ENCODE measurements at places on chromosomes 11 and 22.

DNA sequence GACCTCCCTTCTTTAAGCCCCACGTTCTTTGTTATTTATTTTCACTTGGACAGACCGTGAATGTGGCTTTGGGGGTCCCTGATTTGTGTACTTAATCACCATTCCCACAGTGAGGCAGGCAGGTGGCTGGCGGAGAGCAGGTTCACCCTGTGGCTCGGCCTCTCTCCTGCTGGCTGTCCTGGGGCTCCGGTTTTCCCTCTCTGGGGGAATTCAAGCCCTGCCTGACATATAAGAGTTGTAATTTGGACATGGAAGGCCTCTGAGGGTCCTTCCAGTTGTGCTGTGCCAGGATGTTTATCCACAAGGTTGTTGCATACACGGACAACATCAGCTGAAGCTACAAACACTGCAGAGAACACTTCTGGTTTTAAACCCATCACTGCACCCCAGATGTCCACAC, 824.5 kb downstream of the TBC1D22A start:
- no peak for DNase-seq

- DNase-seq: no peak
Measured at GRCh38 chr11:116507849-116508695, 264.7 kb downstream of the BUD13 start.

DNA sequence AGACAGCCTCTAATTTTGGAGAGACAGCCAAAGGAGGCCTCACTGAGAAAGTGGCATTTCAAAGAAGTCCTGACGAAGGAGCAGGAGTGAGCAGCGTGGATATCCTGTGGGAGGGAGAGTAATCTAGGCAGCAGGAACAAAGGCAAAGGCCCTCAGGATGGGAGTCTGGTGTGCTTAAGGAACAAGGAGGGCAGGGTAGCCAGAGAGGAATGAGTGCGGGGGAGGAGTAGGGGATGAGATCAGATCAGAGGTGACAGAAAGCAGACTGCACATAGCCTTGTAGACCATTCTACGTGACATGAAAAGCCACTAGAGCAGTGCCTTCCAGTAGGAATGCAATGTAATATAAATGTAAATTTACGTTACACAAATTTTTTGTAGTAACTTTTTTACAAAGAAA, 5.6 kb downstream of the SLC36A4 start:
- no peak for DNase-seq

GRCh38 chr22:46355369-46355995, 20.0 kb downstream of the TRMU start:
- peak; percentile 51 for DNase-seq

DNA sequence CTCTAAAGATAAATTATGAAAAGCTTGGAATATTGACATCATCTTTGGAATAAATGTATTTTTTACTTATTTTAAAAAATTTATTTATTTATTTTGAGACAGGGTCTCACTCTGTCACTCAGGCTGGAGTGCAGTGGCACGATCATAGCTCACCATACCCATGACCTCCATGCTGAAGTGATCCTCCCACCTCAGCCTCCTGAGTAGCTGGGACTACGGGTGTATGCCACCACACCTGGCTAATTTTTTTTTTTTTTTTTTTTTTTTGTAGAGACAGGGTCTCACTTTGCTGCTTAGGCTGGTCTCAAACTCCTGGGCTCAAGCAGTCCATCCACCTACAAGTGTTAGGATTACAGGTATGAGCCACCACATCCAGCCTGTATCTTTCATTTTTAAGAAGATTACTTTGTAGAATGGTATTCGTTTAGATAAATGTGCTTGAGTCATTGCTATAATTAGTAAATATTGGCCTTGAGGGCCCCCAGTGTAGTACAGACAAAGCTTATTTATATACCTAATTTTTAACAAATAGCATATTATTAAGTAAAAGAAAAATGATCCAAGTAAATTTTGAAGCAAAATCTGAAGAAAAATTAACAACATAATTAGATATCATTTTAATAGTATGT, 8.5 kb downstream of the SWAP70 start:
- DNase-seq: no peak

- no peak for DNase-seq
Measured at GRCh38 chr11:75797116-75797515, 17.9 kb upstream of the UVRAG start.

DNA sequence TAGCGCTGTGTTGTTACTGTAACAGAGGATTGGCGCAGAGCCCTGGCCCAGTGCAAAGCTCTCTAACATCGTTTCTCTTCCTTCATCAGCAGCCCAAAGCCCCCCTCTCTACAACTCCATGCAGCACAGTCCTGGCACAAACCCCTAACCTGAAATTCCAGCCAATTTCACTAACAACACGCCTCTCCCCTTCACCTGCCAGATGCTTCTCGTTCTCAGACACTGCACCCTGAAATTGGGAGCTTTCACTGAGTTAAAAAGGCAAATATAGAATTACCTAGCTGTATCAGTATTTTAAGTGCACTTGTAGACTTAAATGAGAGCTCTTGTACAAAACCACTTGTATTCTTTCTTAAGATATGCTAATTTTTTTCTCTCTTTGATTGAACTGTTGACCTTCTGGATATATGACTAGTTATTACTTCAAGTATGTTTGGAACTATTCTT, 16.3 kb downstream of the GRAP2 start:
- no peak for DNase-seq

DNA sequence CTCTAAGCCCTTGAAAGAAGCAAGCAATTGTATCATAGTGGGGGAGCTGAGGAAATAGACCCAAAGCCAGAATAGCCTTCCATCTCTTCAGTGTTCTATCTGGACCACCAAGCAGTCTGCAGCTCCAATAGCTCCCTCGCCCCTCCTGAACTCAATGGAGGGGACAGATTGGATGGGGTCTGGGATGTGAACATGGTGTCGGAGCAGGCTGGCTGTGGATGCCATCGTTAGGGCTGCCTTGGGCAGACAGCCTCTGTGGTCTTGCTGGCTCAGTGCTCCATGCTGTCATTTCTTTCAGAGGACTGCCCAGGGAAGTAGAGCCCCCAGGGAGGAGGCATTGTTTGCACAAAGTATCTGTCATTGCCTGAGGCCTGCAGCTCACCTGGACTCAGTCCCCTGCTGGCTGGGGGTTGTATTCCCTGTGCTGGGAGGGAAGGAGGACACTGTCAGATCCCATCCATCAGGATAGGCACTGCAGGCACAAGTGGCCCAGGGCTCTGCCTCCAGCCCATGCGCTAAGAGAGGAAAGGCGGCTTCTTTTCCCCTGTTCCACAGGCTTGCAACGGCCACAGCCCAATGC, 537.7 kb downstream of the BUD13 start:
- no peak for DNase-seq

DNA sequence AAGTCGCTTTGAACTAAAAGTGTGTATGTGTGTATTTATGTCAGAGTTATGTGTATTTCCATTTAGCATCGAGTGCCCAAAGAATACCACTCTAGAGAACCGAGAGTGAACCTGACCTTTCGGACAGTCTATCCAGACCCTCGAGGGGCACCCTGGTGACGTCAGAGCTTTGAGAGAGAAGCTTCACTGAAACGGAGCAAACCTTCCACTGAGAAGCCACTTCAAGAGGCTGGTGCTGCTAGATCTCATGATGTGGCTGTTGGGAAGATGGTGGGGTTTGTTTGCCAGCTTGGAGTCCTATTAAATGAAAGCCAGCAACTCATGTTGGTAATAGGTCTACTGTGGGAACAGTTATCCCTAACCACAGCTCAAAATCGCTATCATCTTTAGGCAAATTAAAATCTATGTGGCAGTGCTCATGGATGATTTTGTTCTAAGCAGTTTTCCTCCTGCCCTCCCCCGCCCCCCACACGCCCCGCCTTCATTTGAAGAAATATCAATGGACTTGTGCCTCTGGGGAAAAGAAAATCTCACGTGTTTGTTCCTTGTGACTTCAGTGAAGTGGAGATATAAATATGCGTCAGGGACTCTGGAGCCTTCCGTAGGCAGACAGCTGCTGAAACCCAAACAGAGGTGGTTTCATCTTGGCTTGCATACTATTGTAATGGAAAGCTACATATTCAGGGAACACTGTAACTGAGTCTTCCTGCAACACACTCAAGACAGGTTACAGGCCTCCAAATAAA, 22.4 kb upstream of the C11orf96 start:
- DNase-seq: no peak

DNA sequence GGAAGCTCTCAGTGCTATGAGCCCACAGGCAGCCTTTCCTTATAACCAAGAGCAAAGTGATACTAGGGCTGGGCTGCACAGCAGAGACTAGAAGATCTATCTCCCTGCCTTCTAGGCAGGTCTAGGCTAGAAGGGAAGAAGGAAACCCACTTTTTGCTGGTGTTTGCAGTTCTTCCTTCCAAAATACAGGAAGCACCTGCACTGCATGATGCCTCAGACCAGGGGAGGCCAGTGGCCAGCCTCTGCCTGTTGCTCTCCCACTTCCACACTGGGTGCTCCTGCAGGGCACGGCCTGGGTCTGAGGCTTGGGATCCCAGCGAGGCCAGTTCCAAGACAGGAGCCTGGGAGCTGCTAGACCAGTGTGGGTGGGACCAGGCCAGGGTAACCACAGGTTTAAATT, 6.0 kb upstream of the UCP3 start:
- no peak for DNase-seq

- peak; percentile 55 for DNase-seq
Measured at GRCh38 chr11:112555491-112556364, 295.1 kb upstream of the PLET1 start.

- DNase-seq: no peak
Measured at GRCh38 chr11:68978931-68979594, 1.7 kb downstream of the MRGPRD start.

DNA sequence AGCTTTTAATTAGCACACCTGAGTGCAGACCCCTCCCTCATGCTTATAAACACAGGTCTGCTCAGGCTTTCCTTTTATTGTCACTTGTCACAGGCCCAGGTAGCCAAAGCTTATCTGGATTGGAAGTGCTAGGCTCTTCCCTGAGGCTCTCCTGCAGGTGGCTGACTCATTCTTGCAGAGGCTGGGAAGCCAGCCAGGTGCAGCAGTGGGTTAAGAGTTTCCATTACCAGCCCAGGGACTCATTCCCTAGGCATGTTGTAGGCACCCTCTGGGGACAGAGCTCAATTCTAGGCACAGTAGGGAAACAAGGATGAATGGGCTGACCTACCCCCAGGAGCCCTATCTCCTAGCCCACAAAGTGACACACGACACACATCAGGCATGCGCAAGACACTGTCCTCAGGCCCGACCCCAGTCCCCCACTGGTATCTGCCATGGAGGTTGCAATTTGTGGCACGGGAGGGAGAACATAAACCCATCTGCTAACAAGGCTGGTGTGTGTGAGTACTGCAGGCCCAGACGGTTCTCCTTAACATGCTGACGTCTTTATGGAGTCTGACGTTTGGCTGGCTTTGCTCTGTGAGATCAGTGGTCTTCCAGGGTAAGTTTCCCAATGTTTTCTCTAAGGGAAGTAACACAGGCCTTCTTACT, 94.2 kb downstream of the ABTB2 start:
- DNase-seq: no peak

DNA sequence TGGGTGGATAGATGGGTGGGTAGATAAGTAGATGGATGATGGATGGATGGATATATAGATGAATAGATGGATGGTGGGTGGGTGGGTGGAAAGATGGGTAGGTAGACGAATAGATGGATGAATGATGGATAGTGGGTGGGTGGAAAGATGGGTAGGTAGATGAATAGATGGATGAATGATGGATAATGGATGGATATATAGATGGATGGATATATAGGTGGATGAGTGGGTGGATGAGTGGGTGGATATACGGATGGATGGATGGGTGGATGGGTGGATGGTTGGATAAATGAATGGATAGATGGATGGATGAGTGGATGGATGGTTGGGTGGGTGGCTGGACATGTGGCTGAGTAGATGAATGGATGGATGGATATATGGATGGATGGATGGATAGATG, 53.1 kb upstream of the THY1 start:
- no peak for DNase-seq

GRCh38 chr22:35872451-35872850, 154.8 kb downstream of the APOL5 start:
- no peak for DNase-seq

DNA sequence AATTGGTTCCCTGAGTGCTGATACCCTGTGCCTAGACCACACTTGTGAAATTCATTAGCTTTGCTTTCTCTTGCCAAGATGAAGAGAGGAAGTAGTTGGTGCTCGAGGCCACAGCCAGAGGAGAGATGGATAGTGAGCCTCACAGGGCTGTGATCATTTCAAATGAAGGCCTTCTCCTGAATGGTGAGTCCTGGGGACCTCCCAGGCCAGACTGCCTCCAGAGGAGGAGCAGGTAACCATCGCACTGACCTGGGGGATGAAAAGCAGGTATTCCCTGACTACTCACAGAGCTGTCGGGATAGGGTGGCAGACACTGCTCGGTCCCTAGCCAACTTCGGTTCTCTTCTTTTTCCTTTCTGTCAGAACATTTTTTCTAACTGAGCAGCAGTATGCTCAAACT, 4.8 kb upstream of the FXYD6 start:
- no peak for DNase-seq

GRCh38 chr22:19290400-19291217, 910 bp downstream of the CLTCL1 start:
- no peak for DNase-seq

DNA sequence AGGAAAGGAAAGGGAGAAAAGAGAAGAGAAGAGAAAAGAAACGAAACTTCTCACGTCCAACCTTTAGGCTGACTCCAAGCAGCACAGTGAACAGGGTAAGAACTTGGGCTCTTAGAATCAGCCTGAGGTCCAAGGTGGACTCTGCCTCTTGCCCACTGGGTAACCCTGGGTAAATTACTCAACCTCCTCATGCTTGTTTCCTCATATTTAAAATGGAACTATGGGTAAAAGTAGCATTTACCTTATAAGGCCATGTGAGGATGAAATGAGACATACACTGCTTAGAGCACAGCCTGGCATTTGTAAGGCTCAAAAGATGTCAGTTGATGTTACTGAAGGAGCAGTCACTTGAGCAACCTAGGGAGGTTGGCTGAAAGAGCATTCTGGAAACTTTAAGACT, 107.9 kb downstream of the C11orf58 start:
- no peak for DNase-seq

DNA sequence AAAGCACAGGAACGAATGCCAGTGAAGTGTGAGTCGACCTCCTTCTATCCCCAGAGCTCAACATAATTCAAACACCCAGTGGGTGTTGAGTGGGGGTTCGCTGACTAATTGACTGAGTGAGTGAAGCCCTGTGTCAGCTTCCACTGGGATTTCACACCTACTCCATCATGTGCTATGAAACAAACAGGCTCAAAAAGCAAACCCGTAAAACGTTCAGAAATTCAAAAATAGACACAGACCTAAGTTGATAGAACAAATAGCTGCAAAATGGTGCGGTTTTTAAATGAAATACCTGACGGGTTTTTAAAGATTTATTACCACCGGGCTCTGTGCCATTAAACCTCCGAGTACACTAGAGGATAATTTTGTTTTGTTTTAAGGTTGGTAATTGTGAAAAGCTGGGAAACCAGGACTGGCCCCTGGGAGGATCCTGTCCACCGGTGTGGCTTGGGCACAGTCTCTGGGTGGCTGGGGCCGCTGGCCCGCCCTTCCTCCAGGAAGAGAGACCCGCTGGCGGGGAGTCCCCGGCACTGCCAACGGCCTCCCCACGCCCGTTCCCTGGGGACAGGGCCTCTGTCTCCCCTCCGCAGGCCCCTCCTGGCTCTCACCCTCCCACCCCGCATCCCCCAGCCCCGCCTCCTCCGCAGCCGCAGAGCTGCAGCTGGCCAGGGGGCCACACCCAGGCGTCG, 13.6 kb downstream of the KCNJ5 start:
- DNase-seq: no peak

GRCh38 chr11:131760091-131761061, 390.0 kb downstream of the NTM start:
- DNase-seq: no peak

GRCh38 chr11:405323-405953, 9.4 kb downstream of the SIGIRR start:
- DNase-seq: no peak

- no peak for DNase-seq
Measured at GRCh38 chr11:73974604-73975478, 7.8 kb downstream of the UCP2 start.

All from activated CD4-positive, alpha-beta T cell treated with anti-CD3 and anti-CD28 coated beads, Interleukin-2, amount 50 U/mL, for 16 hours (primary cell).